ENCODE measurements at places on chromosomes 1 and 21. TPM values are rescaled to one million over a fixed set of nuclear protein-coding genes. Genes with fewer than 3 reads are reported as not detected.

DNA sequence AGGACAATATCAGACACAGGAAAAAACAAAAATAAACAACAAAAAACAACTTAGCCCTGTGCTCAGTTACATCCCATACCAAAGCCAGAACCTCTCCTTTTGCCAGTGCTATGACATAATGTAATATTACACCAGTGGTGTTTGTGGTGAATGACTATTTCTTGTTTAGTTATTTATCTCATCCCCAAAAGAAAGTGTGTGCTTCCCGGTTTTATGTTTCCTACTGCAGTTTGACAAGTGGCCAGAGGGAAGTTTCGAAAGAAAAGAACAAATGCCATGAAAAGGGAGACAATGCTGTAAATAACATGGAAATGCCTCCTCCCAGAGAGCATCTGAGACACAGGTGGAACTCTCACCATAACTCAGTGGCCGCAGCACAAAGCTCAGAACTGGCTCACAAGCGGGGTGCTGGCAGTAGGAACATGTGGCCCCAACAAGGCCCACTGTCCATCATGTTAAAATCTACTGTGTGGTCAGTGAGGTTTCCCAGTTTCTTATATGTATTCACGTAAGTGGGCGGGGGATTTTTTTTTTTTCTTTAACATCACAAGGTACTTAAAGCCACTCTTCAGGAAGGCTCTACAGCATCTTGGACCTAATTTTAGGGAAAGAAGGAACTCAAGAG, 158.2 kb downstream of the BARHL2 start:
- H3K27ac ChIP-seq: no peak overlapping the region
- H3K27me3 ChIP-seq: no peaks in the 10 kb centered on the region
- no peaks in the 10 kb centered on the region for H3K4me1 ChIP-seq
- no peak for DNase-seq
- H3K36me3 ChIP-seq: no peaks in the 10 kb centered on the region
- H3K4me3 ChIP-seq: no peak overlapping the region

DNA sequence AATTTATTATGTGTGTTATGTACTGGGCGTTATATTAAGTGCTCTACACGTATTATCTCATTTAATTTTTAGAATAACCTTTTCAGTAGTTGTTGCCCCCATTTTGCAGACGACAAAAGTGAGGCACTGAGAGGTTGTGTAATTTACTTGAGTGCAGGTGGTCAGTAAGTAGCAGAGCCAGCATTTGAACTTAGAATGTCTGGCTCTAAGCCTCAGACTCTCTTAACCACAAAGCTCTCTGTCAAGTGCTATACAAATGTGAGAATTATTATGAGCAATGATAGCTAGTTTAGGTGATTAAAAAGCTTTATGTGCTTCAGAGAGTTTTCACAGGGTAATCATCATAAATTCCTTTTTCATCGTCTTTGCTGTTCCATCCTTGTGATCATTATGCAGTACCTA, 96.3 kb upstream of the UBE2U start:
- H3K4me1 ChIP-seq: no peaks in the 10 kb centered on the region

The OR2T6 gene
- not detected for total RNA-seq

The NUF2 gene
- total RNA-seq: not detected

The DNAI4 gene
- total RNA-seq: 26.5 TPM

The LORICRIN gene
- total RNA-seq: not detected
